ENCODE measurements at places on chromosomes 5 and 9.

- DNase-seq = peak; percentile 70
Observed at GRCh38 chr9:86947146-86948073, at the start of gene GAS1. GAS1 (minus strand) TSS chr9:86947506; CDS start chr9:86946779, 727 bp downstream.

DNA sequence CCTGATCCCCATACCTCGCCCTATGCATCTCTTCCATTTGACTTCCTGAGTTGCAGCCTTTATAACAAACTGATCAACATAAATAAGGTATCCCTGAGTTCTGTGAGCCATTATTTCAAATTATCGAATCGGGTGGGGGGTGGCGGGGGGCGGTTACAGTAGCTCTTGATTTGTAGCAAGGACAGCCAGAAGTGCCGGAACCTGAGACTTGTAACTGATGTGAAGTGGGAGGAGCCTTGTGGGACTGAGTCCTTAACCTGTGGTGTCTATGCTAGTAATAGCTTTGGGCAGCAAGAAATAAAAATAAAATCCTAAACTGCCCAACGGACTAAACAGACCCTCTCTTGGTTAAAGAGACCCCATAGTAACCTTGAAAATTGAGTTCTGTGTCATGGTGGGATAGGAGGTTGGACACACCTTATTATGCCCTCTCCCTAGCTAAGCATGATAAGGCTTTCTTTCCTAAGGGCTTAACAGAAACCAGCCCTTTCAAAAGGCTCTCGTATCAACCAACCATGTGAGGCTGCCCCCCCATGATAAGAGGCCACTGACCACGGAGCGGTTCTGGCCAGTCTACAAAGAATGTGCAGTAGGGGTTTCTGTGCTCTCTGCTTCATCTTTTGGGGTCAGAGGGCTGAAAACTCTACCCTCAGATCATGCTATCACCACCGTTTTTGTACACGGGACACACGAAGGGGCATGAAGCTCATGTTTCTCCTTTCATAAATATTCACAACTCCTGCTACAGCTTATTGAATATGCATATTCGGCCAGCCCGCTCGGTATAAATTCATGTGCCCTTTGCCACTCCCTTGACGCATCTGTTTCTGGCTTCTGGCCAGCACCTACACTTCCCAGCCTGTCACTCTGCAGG lies 39.5 kb upstream of the IQGAP2 start:
- DNase-seq = no peak

DNA sequence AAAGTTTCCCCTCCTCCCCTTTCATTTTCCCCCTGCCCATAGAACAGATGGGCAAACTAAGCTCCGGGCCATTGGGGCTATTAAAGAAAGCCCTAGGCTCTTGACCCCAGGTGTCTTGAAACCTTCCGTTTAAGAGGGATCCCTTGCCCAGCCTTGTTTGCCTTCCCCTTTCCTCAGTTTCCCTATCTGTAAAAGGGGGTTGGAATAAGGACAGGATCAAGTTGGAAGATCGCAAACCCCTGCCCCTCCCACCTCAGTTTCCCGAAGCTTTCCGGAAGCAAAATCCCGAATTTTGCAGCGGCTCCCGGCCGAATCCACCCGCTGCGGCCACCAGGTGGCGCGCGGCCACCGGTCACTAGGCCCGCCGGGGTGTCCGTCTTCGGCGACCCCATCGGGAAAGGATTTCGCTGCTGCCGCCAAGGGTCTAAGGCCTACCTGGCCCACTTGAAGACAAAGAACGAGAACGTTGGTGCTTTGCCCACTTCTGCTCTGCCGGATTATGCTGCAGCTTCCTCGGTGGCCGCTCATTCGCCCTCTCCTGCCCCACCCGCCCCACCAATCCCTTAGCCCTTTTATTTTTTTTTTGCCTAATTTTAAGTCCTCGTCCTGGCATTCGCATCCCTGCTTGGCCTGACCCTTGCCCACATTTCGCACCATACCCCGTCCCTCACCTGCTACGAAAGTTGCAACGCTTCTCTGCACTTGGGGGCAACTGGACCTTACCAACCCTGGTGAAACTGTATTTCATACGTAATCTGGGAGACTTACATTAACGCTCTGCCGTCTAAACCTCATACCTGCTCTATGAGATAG lies 962 bp upstream of the NR6A1 start:
- DNase-seq = peak; percentile 44

- DNase-seq = no peak
Observed at GRCh38 chr5:124704594-124705284, 41.7 kb downstream of the ZNF608 start.

DNA sequence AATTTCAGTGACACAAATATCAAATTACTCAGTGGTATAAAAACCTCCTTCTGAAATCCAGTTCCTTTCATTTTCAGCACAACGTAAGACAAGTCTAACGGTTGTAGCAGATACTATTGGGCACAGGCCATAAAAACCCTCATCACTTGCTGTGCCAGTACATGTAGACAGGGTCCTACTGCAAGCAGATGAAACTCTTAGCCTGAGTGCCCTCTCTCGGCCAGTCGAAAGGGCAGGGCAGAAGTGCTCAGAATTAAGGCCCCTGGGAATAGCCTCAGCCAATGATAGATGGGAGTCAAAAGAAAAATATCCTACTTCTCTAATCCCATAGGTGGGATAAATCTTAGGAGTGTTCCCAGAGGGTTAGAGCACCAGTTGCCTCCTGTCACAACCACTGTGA lies 168.5 kb upstream of the FER start:
- no peak for DNase-seq

GRCh38 chr5:137254119-137255090 lies 244.7 kb downstream of the SPOCK1 start:
- DNase-seq = no peak

GRCh38 chr9:78866207-78867132 lies 569.5 kb downstream of the PSAT1 start:
- DNase-seq = no peak

GRCh38 chr5:131524431-131524830 lies 110.6 kb downstream of the RAPGEF6 start:
- DNase-seq = no peak

DNA sequence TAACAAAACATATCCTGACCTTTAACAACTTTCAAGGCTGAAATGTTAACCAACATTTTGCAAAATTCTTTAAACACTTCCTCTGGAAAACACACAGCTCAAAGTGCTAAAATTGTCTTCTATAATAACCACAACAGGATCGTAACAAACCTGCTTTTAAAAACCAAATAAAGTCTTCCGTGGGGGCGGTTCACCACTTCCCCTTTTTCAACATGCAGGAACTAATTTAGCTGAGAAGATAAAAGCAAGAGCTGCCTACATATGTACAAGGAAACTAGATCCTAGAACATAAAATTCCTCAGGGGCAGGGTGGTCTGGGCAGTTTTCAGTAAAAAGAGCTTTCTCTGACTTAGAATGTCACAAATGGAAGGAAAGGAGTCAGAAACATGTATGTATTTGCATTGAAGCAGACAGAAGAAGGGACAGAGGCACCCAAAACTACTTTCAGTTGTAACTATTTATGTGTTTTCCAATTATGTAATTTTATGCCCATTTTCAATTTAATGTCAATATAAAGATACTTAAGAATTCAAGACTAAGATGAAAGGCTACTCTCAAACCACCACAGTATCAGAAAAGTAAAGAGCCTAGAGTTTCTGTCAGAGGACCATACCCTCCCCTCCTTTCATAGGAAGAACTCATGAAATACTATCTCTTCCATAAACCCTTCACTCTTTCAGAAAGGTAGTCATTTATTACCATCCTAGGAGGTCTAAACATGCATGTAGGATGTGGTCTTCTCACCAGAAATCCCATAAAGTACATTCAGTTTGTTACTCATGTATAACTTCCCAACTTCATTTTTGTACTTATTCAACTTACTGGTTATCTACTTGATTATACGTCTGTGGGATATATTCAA lies 185.9 kb upstream of the RASA1 start:
- DNase-seq = peak; percentile 30

DNA sequence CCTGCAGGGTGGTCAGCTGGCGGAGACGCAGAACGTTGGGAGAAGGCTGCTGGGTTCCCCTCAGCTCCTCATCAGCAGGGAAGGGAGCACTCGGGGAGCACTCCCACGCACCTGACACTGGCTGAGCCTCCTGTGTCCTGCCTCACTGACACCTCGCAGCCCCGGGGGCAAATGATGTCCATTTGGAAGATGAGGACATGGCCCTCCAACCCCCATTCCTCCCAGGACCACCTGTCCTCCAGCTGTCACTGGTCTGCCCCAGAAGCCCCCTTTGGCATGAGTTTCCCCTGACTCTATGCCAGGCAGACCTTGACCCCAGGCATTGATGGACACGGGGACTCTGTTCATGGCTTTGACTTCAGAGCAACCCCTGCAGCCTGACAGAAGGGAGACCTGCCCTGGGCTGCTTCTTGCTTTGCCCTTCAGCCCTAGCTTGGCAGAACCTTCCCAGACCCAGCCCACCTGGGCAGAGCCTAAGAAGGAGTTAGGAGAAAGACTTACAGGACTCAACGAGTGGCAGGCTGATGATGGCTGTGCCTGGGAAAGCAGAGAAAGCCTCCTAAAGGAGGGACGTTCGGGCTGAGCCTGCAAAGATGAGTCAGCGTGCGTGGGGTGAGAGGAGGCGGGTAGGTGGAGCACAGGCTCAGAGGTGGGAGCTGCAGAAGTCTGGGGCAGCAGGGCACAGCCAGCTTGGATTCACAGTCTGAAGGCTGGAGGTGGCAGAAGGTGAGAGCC lies 90.6 kb downstream of the LMX1B start:
- DNase-seq = peak; percentile 55

- DNase-seq = no peak
Observed at GRCh38 chr5:97124335-97124734, 18.1 kb downstream of the LIX1 start.

DNA sequence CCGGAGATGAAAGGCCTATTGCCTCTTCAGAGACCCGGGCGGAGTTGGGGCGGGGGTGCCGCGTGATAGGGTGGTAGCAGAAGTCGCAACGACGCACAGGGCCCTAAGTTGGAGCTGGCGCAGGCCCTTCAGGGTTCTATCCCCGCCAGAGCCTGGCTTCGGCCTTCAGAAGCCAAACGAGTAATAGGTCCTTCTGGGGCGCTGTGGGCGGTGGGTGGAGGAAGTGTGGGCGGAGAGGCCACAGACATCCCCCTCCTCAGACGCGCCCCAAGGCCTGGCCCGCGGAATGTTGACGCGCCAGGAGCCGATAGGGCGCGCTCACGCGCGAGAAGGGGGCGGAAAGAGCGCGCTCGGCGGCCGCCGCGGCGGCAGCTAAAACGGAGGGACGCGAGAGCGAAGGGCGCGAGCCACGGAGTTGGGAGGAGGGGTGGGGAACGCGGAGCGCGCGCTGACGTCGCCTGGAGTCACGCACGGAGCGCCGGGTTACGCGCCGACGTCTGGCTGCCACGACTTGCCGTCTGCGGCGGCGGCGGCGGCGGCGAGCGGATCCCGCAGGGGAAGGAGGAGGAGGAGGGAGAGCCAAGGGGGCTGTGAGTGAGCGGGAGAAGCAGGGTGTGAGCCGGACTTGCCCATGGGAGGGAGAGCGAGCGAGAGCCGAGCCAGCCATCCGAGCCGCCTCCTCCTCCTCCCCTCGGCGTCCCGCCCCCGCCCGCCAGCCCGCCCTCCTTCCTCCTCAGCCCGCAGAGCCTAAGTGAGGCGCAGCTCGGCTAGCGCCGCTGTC lies 6.4 kb upstream of the PURA start:
- peak; percentile 95 for DNase-seq

- DNase-seq = no peak
Observed at GRCh38 chr9:127931092-127931881, 710 bp upstream of the PIP5KL1 start.

GRCh38 chr9:88056876-88057275 lies 81.4 kb downstream of the SPATA31C2 start:
- no peak for DNase-seq

DNA sequence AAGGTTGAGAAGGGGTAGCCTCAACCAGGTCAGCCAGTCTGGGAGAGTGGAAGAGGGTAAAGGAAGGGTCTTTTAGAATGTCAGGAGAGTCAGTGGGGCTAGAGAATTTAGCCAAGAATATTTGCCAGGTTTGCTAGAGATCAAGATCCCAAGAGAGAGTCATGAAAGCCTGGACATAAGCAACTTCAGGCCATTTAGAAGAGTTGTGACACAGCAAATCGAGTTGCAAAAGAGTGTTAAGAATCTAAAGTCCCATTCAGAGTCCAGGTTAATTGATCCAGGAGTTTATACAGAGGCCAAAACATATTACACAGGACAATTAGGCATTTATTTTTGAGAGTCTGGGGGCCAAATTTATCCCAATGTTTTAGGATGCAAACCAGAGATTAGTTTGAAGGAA lies 1260.1 kb upstream of the ACO1 start:
- DNase-seq = no peak

- no peak for DNase-seq
Observed at GRCh38 chr9:125690679-125691078, 16.3 kb downstream of the MAPKAP1 start.

DNA sequence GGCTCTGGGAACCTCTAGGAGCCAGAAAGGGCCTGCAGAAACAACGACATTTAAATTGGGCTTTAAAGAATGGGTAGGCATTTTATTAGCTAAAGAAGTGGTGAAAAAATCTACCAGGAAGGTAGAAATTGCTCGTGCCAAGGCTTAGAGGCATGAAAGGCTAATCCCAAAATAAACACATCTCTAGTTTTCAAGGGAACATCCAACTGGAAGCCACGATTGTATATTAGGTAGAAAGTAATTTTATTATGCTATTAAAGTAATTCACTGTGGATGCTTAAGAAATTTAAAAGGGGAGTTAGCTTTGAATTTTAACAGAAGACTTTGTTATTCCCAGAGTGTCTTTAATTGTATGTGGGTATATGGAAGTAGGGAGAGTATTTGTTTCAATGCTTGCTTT lies 17.5 kb upstream of the CNTLN start:
- no peak for DNase-seq

DNA sequence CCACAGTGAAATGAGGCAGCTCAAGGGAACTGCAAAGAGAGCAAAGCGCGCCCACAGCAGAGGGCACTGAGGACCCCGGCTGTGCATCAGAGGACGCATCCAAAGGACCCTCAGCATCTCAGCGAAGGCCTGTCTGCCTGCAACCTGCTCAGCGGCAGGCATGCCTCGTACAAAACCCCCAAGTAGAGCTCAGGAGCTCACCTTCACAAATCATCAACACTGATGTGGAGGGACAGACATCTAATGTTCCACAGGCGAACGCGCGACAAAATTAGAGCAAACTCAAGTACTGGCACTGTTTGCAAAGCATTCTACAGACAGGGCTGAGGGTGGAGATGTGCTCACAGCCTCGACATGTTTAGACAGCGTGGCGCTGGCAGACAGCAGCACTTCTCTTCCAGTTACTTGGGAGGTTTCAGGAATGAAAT lies 81.0 kb downstream of the DCP2 start:
- DNase-seq = no peak

DNA sequence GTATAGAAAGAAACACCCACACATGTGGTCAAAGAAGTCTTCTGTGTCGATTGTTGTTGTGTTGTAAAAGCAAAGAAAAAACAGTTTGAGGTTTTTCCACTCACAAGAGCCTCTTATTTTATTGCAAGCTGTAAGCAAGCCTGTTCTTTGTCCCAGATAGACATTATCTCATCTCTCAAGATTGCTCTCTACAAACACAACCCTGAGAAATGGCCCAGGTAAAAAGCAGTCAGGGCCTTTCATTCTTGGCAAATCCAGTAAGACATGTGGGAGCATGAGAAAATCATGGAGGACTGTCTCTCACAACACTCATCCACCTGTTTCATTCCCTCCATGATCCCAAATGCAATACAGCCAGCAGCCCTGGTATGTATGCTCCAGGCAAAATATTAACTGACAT lies 286.6 kb upstream of the POU5F2 start:
- no peak for DNase-seq

Measured in activated CD4-positive, alpha-beta T cell treated with anti-CD3 and anti-CD28 coated beads for 48 hours (primary cell).